ENCODE measurements at places on chromosomes 11 and 22.

DNA sequence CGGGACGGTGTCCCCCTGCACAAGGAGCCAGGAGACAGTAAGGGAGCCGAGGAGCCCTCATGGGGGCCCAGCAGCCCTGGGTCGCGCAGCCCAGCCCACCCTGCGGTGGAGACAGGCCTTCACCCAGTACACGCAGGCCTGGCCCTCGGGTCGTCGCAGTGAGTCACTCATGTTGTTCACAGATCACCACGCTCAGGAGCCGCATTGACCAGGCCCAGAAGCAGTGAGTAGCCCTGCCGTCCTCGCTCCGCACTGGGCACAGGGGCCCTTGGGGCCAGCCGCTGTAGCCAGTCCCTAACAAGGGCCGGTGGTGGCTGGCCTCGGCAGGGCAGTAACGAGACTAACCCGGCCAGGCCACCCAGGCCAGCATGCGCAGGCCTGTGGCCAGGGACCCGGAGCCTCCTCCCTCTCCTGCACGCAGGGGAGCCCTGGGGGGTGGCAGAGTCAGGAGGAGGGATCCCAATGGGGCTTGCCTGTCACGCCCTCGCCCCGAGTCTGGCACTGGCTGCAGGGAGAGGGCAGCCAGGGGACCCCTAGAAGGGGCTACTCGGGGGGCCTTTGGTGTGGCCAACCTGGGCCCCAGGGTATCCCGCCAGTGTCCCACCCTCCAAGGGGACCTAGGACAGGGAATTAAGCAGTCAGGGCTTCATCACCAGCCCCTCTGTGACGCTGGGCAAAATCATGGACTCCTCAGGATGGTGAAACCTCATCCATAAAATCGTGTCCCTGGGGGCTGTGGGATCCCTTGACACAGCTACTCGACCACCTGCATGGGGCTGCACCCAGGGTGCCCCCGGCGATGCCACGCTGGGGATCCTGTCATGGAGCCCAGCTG, 10.1 kb upstream of the MRPL23 start:
- DNase-seq, result no peak

DNA sequence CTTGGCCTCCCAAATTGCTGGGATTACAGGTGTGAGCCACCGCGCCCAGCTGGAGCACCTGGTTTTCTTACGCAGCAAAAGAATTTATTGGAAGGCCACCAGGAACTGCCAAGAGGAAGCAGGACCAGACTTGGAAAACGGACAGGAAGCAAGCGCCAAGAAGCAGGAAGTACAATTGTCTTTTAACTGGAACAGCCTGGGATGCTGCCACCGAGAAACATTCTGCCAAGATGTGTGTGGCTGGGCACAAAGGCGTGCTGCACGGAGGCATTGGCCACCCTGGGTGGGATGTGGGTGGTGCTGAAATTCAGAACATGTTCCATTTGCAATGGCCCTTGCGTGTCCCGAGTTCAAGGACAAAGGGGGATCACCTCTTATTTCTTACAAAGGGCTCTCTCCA, 15.4 kb downstream of the SLC3A2 start:
- DNase-seq, result no peak

- DNase-seq, result no peak
Observed at GRCh38 chr11:61874853-61875252, 16.5 kb downstream of the FADS3 start.

- DNase-seq, result no peak
Observed at GRCh38 chr11:68980776-68981065, at the start of gene MRGPRD. TSS of gene MRGPRD (minus strand) at chr11:68980986. CDS start at chr11:68980986, 0 bp downstream.

DNA sequence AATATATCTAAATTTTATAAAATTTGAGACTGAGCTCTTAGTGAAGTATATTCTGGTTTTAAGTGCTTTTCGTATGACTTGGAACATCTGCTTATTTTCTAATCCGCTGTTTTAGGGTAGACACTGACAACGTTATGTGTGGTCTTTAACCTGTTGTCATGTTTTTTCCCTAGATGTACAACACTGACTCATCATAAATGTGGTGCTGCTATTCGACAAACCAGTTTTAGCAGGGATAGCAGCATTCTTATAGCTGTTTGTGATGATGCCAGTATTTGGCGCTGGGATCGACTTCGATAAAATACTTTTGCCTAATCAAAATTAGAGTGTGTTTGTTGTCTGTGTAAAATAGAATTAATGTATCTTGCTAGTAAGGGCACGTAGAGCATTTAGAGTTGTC, 23.8 kb upstream of the HIKESHI start:
- peak; percentile 55 for DNase-seq

- DNase-seq, result no peak
Observed at GRCh38 chr11:100903284-100903683, 216.2 kb downstream of the ARHGAP42 start.

DNA sequence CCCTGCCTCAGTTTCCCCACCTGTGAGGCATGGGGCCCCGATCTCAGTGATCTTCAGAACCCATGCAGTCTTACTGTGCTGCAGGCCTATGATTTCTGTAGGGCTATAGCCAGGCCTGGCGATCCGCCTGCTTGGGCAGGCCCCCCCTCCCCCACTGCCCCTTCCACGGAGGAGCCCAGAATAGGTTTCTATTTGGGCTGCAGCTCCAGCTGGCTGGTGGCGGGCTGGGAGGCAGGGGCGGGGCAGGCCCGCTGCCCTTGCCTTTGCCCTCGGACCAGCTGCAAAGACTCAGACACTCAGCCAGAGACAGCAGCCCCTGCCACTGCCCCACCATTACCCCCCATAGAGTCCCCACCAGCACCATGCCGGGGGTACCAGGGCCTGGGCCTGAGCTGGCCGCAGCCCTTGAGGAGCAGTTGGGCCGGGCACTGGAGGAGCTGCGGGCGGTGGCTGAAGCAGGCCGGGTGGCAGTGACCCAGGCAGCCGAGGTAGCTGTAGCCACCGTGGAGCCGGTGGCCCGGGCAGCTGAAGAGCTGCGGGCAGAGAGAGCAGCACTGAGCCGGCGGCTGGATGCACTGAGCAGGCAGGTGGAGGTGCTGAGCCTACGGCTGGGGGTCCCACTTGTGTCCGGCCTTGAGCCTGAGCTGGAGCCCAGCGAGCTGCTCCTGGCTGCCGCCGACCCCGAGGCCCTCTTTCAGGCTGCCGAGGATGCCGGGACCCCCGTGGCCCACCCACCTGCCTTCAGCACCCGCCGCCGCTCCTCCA, 12.2 kb downstream of the SMTN start:
- DNase-seq, result no peak

DNA sequence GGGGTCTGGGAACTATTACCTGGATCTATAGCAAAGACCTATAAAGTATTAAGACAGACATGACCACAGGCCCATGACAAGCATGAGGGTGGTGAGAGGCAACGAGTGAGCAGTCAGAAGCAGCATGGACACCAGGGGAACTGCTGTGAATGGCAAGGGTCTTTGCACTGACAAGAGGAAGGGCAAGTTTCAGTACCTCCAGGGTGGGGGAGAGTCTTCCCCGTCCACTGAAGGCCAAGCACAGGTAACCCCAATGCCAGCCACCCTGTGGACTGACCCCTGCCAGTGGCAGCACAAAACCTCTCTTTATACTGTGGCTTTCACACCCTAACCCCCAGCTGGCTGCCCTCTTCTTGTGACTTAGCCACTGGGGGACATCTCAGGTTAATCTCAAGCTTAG, 55.5 kb downstream of the CHST1 start:
- no peak for DNase-seq

DNA sequence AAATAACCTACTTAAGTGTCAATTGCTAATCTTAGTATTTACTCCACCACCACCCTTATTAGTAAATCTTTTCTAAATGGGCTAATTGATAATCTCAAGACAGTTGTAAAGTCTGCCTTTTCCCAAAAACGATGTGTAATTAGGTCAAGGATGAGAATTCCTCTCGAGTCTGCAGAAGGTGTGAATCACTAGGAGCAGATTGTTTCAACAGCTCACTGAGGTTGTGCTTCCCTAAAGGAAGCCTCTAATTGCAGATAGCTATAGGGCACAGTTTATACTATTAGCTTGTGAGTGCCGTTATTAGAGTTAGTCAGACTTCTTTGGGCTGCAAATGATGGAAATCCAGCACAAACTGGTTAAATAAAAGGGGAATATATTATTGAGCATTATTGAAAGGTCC, 84.9 kb downstream of the C11orf91 start:
- DNase-seq, result no peak

- no peak for DNase-seq
Observed at GRCh38 chr11:86301742-86302091, 323 bp upstream of the HIKESHI start.

DNA sequence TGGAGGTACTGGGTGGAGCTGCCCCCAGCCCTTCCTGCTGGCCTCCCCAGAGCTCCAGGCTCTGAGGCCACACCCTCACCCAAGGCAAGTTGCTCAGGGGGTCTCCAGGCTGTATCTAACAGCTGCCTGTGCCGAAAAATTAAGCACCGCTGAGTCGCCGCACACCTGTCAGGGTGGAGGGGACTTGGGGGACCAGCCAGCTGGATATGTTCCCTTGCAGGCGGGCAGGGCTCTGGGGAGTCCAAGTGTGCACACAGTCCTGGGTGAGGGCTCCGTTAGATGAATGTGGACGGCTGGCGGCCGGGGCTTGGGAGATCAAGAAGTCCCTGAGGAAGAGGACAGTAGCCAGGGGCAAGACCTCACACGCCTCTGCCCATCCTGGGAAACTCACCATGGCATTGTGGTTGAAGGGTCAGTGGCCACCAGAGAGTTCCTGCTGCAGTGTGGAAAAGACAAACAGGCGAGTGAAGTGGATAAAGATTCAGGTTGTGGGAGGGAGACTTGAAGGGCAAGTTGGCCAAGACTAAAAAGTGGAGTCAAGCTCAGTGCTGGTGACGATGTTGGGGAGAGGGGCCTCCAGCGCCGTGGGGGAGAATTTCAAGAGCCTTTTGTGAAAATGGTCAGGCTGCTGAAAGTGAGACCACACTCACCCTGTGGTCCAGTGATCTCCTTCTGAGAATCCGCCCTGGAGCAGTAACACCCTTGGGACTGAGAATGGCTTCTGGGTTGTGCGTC, 69.6 kb downstream of the CDKN1C start:
- no peak for DNase-seq

GRCh38 chr11:34601609-34602008, 19.3 kb upstream of the EHF start:
- DNase-seq, result no peak

DNA sequence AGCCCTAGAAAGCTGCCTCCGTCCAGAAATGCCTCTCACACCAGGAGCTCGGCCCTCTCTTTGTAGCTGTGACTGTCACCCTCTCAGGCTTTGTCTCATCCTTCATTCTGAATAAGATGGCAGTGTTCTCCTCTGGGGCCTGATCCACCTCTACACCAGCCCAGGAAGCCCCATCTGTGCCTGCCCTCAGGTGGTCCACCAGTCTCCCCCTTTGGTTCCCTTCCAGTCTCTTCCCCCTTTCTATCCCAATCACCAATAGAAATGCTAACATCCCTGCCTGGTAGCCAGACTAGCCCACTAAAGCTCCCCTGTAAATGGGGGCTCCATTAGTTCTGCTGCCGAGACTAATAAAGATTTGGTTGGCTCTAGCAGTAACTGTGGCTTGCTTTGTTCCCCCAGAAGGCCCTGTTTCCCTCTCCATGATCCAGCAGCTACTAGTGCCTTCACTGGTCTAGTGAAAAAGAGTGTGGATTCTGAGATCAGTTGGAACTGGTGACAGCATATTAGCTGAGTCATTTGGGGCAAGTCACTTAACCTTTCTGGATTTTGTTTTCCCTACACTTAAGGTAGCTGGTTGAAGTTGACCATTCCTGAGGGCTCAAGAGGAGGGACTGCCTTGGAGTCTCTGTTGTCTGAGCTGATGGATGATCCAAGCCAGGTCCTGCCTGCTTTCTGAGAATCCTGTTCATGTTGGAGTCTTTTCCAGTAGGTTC, 16.2 kb downstream of the PLEKHB1 start:
- no peak for DNase-seq

- DNase-seq, result no peak
Observed at GRCh38 chr11:102972853-102973252, 17.3 kb upstream of the MMP13 start.

GRCh38 chr22:39242595-39243438, 2.0 kb downstream of the PDGFB start:
- no peak for DNase-seq

GRCh38 chr22:31952472-31952871, 8.1 kb downstream of the YWHAH start:
- peak; percentile 96 for DNase-seq

- DNase-seq, result no peak
Observed at GRCh38 chr11:87451395-87451794, 413.7 kb downstream of the TMEM135 start.

DNA sequence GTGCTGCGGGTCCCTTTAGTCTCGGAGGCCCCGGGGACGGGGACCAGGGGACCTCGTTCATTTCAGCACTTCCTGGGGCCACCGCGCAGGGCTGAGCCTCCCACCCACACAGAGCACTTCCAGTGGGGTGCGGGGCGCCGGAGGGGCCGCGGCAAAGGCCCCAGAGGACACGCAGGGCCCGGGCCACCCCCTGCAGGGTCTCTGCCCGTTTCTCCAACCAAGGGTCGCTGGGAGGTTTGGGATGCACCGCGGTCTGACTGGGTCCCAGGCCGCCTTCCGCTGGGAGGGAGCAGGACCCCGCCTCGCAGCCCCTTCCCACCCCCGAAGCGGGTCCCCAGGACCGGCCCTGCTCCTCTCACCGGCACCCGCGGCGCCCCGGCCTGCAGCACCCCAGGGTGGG, 37.5 kb downstream of the TOLLIP start:
- DNase-seq, result no peak

DNA sequence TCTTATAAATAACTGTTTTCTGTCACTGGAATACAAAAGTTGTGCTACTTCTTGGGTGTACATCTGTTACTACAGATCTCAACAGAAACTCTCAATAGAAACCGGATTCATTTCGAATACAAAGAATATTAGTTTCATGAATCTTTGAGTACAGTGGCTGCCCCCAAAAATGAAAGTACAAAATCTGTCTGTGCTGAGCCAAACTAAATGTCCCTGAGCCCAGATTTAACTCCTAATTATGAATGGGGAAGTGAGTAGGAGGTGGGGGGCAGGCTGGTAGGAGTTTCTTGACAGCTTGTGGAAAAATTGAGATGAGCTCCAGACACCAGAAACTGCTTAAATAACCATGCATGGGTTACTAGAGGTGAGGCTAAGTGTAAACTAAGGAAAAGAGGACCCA, 41.6 kb downstream of the PITPNB start:
- no peak for DNase-seq
